ENCODE measurements at places on chromosomes 1 and 21.

DNA sequence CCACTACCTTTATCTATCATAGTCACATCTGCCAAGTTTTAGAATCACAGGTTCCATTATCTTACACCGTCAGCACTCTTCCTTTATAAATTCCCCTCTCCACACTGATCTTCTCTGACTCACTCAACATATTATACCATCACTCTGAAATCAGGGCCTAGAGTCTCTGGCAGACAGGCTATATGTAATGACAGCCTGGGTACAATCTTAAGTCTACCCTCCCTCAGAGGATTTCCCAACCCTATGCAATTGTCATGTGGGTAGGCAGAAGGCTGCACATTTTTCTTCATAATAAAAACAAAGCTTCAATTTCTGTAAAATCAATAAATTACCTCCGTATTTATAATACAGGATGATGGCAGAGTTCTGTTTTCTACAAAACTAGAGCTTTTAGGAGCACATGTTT is 138.0 kb downstream of the RERE start:
- DNase-seq, result no peak

GRCh38 chr1:10657088-10657847 is 139.2 kb downstream of the CASZ1 start:
- no peak for DNase-seq

DNA sequence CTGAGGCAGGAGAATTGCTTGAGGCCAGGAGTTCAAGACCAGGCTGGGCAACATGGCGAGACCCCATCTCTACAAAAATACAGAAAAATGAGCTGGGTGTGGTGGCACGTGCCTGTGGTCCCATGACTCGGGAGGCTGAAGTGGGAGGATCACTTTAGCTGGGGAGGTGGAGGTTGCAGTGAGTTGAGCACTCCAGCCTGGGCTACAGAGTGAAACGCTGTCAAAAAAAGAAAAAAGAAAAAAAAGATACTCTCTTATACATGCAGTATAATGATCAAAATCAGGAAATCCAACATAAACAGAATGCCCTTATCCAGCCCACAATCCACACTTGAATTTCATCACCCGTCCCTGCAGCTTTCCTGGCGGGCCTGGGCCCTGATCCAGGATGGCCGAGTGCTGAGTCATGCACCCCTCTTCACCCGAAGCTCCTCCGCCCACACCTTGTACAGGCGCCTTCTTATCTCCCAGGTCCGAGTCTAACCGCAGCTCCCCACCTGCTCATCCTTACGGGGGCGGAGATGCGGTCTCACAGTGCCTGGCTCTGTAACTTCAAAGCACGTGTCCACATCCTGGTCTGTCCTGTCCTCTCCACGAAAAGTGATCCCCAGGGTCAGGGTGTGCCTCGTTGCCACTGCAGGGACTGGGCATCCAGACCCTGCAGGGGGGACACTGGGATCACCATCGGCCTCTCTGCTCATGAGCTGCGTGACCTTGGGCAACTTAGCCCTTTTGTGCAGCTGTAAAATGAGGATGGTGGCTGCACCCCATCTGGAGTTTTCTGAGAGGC is 120.2 kb upstream of the SLC45A1 start:
- DNase-seq, result no peak

GRCh38 chr1:153912349-153912748 is 10.4 kb downstream of the GATAD2B start:
- no peak for DNase-seq

GRCh38 chr1:79711001-79711431 is 704.5 kb upstream of the ADGRL4 start:
- no peak for DNase-seq

GRCh38 chr21:18493422-18493821 is 89.8 kb upstream of the TMPRSS15 start:
- no peak for DNase-seq

- DNase-seq, result no peak
Observed at GRCh38 chr21:26451081-26451740, 121.9 kb downstream of the CYYR1 start.

GRCh38 chr1:7346070-7346596 is 425.0 kb upstream of the VAMP3 start:
- DNase-seq, result no peak

DNA sequence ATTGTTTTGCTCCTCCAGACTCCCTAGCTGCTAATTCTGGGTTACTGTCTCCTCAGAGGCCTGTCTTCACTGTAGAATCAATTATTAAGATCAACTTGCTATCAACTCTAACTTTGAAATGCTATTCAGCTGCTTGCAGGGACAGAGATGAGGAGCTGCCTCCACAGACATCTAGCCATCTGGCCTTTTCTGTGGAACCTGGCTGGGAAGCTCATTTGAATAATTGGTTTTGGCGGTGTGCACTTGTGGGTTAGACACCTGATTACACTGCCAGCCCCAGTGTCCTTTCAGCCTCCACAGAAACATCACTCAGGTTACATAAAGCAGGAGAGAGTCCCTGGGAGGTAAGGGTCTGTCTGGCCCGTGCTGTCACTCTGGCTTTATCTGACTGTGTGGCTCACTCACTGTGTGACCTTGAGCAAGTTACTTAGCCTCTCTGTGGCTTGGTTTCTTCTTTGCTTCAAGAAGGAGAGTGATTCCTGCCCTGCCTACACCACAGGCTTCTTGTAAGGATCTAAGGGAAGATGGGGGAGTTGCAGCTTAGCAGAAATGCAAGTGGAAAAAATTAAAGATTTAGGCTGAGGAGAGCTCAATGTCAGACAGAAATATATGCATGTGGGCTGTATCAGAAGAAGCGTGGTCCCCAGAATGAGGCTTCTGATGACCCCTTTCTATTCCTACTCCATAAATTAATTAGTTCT is 131.6 kb downstream of the BEND5 start:
- DNase-seq, result no peak

GRCh38 chr1:184447651-184448185 is 60.9 kb downstream of the C1orf21 start:
- DNase-seq, result no peak

GRCh38 chr1:200354243-200354642 is 55.6 kb downstream of the ZNF281 start:
- no peak for DNase-seq

- DNase-seq, result no peak
Observed at GRCh38 chr1:116345843-116346242, 27.2 kb upstream of the ATP1A1 start.
